ENCODE measurements at places on chromosomes 7 and 10.

- DNase-seq, result no peak
Observed at GRCh38 chr10:774223-774622, 84.8 kb upstream of the DIP2C start.

DNA sequence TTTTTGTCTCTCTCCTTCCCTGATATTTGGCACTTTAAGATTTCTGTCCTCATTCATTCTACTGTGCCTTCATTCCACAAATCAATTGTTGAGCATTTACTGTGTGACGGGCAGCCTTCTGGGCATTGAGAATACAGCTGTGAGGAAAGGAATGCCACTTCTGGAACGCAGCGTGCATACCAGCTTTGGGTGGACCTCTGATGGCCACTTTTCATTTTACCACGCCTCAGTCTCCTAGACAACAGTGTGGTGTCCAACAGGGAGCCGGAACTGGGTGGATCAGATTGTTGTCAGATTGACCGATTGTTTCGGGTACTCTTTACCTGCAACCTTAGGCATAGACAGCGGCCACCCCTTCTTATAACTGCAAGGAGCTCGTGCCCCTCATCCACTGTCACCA, 222.7 kb upstream of the DPP6 start:
- DNase-seq, result no peak

GRCh38 chr7:115004121-115004520, 82.2 kb downstream of the MDFIC start:
- DNase-seq, result no peak

DNA sequence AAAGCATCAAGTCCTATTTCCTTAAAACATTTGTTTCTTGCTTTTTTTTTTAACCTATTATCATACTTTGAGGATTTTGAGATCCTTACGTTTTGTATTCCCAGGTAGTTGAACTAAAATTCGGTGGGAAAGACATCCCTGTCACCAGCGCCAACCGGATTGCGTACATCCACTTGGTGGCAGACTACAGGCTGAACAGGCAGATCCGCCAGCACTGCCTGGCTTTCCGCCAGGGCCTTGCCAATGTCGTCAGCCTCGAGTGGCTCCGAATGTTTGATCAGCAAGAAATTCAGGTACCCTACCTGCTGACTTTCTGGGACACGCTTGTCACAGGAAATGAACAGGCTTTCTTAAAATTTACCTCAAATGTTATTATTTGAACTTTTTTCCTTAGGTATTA, 83.0 kb upstream of the DNAJB6 start:
- peak; percentile 96 for DNase-seq

DNA sequence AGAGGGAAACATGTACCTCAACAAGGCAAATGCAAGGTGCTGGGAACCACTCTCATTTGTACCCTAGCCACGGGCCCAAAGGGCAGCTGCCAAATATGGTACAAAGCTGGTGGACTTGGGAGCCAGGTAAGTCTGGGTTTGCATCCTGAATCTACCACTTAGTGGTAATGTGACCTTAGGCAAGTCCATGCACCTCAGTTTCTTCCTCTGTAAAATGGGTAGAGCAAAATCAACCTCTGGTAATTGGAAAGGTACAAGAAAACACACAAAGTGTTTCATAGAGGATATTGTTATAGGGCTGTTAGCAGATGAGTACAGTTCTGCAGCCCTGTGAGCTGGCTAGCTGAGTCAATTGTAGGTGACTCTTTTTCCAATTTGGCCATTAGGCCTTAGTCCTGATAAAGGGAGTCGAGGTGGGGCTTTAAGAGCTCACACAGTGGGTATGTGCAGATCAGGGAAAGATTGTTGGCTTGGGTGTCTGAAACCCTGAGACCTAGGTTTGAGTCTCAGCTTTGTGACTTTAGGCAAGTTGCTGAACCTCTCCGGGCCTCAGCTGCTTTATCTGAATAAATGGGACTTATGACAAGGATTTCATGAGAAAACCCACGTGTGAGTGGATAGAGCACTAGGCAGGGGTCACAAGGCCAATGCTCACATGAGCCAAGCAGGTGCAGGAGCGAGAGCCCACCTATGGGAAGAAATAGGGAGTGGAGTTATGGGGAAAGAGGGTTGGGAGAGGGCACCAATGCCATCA, 121.3 kb upstream of the GDF10 start:
- no peak for DNase-seq
